ENCODE measurements at places on chromosomes 1 and 21.

- DNase-seq: peak; percentile 90
Measured at GRCh38 chr1:212752252-212752933, 39.2 kb downstream of the NSL1 start.

DNA sequence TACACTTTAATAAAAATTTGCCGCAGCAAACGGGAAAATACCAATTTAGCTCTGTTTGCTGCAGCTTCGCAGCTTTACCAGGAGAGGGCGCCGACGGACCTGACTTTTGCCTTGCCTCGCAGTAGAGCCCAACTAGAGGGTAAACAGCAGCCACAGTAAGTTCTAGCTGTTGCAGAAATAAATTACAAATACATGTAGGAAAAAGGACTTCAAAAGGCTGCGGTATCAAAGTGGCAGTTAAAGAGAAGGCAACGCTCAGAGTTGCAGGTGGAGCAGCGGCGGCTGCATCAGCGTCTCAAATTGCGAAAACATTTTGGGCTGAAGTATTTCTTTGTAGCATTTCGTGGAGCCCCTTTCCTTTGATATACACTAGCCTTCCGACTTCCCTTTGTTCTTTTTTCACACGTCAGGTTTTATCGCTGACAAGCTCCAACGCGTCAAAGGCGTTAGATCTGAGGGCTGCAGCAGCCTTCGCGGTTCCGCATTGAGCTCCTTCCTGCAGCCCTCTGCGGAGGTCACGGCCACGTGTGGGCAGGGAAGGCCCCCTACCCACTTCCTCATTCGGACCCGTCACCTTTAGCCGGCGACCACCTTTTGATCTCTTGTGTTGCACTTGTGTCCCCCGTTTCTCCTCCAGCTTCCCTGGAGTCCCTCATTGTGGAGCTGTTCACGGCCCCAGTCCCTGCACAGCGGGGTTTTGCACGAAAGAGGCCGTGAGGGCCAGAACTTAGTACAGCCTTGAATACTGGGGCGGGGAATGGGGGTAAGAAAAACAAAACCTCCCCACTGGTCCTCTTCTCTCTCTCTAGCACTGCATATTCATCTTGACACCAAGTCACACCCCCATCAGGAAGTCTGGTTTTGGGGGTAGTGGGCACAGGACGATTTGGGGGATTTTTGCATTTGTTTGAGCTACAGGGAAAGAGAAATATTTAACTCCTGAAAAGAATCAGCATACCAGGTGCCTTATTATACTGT is 72.8 kb downstream of the S1PR1 start:
- peak; percentile 63 for DNase-seq

- no peak for DNase-seq
Measured at GRCh38 chr1:22557341-22557950, 5.8 kb upstream of the EPHA8 start.

DNA sequence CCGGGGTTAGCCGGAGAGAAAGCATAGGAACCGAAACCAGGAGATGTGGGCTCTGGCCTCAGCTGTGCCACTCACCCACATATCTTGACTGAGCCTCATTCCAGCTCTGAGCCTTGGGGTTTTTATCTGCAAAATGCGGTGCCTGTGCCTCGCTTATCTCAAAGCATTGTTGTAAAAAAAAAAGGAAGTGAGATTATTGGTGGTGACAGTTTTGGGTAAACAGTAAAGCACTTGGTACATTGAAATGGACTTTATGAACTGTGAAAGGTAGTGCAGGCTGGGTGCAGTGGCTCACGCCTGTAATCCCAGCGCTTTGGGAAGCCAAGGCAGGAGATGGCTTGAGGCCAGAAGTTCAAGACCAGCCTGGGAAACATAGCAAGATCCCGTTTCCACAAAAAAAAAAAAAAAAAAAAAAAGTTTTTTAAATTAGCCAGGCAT is 3.8 kb downstream of the PTAFR start:
- peak; percentile 57 for DNase-seq

DNA sequence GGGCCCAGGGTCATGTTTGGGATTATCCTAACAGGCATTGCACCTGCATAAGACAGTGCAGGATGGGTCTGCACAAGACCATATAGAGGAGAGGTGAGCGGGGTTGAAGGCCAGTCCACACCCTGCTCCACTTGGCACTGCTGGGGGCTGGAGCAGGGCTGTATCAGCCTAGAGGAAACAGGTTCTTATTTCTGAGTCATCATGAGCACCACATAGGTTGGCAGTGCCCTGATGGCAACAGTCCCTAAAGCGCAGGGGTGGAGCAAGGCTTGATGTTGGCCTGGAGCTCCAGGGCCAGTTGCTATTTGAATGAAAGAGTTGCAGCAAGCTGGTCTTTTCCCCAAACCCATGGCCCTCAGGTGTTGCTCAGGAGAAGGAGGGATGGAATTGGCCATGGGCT is 29.8 kb upstream of the BMP8B start:
- no peak for DNase-seq

GRCh38 chr1:6819246-6820040 is 34.2 kb downstream of the CAMTA1 start:
- no peak for DNase-seq

- DNase-seq: no peak
Measured at GRCh38 chr1:247647864-247648263, 31.7 kb downstream of the OR13G1 start.

Measured in CD14-positive monocyte (primary cell).